Kidney epithelial cell (primary cell): ENCODE measurements at places on chromosomes 6 and 20. TPM values are rescaled to one million over a fixed set of nuclear protein-coding genes. Genes with fewer than 3 reads are reported as not detected.

GRCh38 chr20:4672948-4673347, 48.8 kb upstream of the PRND start:
- no peak for DNase-seq

INSM1 gene
- not detected in 2 replicates for total RNA-seq

CGA gene
- not detected in 2 replicates for total RNA-seq

DNA sequence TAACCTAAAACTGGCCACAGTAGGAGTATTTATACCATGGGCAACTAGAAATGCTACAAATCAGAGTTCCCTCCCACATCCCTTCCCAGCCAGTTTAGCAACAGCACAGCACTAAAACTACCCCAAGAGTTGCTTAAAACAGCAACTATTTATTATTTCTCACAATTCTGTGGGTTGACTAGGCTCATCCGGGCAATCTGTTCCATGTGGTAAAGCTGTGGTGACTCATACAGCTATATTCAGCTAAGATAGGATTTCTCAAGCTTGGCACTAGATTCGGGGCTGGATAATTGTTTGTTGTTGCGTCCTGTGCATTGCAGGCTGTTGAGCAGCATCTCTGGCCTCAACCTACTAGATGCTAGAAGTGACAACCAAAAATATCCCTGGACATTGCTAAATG, 8.6 kb upstream of the HECA start:
- DNase-seq = no peak

- DNase-seq = peak; percentile 97
Observed at GRCh38 chr6:422433-423054, 31.0 kb downstream of the IRF4 start.

GRCh38 chr6:23212398-23212797, 643.0 kb downstream of the HDGFL1 start:
- DNase-seq = no peak

DNA sequence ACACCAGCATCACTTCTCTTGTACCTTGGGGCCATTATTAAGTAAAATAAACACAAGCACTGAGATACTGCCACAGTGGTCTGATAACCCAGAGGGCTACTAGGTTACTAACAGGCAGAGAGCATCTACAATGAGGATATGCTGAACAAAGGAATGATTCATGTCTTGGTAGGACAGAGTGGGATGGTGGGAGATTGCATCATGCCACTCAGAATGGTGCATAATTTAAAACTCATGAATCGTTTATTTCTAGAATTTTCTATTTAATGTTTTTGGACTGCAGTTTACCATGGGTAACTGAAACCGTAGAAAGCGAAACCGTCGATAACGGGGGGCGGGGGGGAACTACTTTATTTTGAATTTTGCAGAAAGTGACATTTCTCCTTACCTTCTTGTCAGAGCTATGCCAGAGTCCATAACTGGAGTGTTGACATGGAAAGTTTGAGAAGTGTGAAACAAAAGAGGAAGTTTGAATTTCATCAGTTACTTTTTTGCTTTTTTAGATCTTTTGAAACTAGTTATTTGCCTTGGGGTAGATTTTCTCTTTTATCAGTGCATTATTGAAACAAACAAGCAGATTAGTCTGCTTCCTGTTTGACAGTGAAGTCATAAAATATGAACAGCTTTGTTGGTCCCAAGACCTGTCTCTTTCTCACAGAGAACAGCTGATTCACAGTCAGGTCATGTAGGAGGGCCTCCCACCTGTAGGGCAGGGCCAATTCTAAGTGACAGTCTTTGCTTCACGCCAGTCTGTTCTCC, 124.9 kb downstream of the KLHL32 start:
- no peak for DNase-seq

DNA sequence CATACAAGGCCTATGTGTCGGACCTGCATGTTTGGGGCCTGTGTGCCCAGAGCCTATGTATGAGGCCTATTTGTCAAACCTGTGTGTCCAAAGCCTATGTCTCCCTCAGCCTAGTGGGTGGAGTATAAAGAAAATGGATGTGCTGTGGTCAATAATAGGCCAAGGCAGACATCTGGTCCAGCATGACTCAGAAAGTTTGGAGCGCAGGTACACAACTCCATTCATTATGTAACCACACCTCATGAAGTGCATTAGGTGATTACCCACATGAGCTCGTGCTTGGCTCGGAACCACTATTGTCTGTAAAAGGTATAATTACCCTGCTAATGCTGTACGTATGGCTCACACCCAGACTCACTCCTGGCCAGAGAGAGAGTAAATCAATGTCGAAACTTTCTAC, 302.4 kb upstream of the POU3F2 start:
- DNase-seq = no peak

C2 gene
- 0.07 and 0.63 TPM in 2 replicates for total RNA-seq

- DNase-seq = no peak
Observed at GRCh38 chr6:102149191-102149590, 755.7 kb downstream of the GRIK2 start.

DNA sequence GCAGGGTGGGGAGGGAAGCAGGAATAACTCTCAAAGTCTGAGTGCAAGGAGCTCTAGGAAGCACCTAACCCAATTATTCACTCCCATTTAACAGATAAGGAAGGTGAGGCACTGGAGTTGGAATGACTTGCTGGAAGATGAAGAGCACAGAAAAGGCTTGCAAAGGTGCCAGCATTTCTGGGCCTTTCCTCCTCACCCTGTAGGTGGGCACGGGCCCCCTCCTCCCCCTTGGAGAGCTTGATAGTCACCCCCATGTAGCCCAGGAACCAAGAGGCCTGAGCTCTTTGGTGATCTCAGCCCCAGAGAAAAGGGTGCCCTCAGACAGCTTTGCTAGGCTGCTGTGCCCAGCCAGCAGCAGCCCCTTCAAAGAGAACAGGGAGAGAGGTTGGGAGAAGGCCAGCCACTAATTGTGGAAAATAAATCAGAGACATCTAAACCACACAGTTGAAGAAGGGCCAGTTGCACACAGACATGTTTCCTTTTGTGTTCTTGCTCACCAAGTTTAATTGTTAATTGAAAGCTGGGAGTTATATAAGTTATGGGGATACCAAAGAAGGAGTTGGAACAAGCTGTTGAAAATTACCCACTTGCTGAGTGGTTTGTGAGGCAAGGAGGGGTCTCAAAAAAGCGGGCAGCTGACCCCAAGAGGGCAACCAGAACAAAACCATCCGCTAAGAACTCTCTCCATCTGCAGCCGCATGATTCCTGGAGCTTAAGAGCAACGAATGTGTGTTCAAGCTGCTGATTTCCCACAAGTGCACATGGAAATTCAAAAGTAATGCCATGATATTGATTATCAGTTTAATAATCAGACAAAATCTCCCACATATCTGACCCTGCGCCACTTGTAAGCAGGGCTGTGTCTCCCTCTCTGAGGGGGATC, 77.0 kb downstream of the MRPL14 start:
- DNase-seq = no peak

- DNase-seq = no peak
Observed at GRCh38 chr6:14067656-14068055, 49.9 kb upstream of the CD83 start.

MOG gene
- total RNA-seq = not detected in 2 replicates

GRCh38 chr20:59064214-59064722, 21.7 kb upstream of the PRELID3B start:
- no peak for DNase-seq

GRCh38 chr20:8194721-8195120, 62.7 kb downstream of the PLCB1 start:
- no peak for DNase-seq

PRR18 gene
- 0.13 and 0.55 TPM in 2 replicates for total RNA-seq

FOXQ1 gene
- 6.8 and 6.9 TPM in 2 replicates for total RNA-seq

- no peak for DNase-seq
Observed at GRCh38 chr6:24761193-24761835, 13.4 kb upstream of the GMNN start.

GRCh38 chr6:48067148-48067712, 43.8 kb downstream of the PTCHD4 start:
- no peak for DNase-seq

ZNF311 gene
- total RNA-seq = 2.6 and 2.7 TPM in 2 replicates

DNA sequence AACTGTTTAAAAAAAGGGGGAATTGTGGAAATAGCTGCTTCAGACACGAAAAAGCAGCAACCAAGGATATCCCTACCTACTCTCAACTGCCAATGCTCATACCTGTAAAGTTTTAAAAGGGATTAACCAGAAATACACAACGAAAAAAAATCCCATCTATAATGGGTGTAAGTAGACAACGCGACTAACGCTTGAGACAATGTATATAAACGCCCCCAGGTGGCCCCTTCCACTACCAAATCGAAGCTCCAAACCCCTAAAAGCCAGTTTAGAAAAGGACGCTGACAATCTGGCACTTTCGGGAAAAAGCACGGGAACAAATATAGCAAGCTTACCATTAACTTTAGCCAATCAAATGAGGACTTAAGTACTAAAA, 94.5 kb upstream of the BTN3A2 start:
- DNase-seq = no peak

GRCh38 chr6:41066867-41067304, 5.3 kb downstream of the OARD1 start:
- DNase-seq = peak; percentile 54

GRCh38 chr20:45445805-45446562, 23.6 kb upstream of the WFDC2 start:
- no peak for DNase-seq

CLDN20 gene
- total RNA-seq = not detected in 2 replicates

CLVS2 gene
- 0.04 and 0.07 TPM in 2 replicates for total RNA-seq

SLC22A1 gene
- 0.14 and 1.3 TPM in 2 replicates for total RNA-seq

PAK5 gene
- total RNA-seq = 0.07 and 0.17 TPM in 2 replicates

GRCh38 chr20:55855052-55855451, 150.3 kb downstream of the CBLN4 start:
- DNase-seq = no peak

GRCh38 chr6:33290459-33290858, 1.1 kb downstream of the PFDN6 start:
- DNase-seq = no peak

DNA sequence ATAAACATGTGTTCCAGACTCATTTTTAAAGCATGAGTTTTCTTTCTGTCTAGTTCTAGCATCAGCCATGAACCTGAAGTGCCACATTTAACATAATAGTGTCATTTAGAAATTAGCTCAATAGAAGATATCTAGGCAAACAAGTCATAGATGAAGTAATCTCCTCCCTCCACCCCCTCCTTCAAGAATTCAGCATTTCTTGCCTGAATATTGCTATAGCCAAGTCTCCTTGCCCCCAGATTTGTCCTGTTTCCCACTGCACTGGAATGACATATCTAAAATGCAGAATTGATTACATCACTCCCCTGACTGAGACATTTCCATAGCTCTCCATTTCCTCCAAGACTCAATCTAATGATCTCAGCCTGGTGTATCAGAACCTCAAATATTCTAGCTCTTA, 134.9 kb upstream of the BACH2 start:
- DNase-seq = no peak

DNA sequence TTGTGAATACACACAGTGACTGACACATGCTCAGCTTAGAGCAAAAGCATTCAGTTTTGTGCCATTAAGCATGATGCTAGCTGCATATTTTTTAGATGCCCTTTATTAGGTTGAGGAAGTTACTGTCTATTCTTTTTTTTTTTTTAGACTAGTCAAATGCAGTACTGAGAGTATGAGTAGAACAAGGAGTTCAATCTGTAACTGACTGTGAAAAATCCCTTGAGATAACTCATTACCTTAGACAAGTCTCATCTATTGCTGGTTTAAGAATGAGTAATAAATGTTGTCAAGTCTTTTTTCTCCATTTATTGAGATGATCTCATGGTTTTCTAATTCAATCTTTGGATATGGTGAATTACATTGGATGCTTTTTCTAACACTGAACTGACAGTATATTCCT, 23.2 kb downstream of the AHI1 start:
- DNase-seq = no peak

MEP1A gene
- not detected in 2 replicates for total RNA-seq

SLC17A3 gene
- not detected in 2 replicates for total RNA-seq
